ENCODE measurements at places on chromosomes 2 and 18.

GRCh38 chr2:41872646-41873045, 175.2 kb upstream of the PKDCC start:
- no peak for DNase-seq

DNA sequence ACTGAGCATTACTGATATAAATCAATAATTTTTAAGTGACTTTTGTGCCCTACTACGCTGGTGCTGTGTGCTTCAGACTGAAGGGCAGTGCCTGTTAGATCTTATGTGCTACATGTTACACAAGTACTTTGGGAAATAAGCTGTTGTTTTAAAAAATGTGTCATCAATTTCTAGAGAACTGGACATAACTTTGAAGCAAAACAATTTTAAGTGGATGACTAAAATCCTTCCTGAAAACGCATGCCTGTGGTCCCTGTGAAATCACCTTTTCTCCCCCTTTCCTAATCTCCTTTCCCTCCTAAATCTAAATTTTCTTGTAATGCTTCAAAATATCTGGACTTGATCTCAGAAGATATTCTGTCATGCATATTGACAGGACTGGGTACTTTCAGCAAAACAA, 7.1 kb upstream of the IL1RL1 start:
- no peak for DNase-seq

GRCh38 chr2:96107708-96108065, 8.7 kb downstream of the ADRA2B start:
- no peak for DNase-seq

GRCh38 chr2:86284401-86284841, 53.0 kb downstream of the REEP1 start:
- DNase-seq, result no peak

- no peak for DNase-seq
Observed at GRCh38 chr2:150211164-150211631, 276.3 kb downstream of the RND3 start.

- DNase-seq, result peak; percentile 55
Observed at GRCh38 chr2:231191896-231192872, 6.2 kb upstream of the ARMC9 start.

DNA sequence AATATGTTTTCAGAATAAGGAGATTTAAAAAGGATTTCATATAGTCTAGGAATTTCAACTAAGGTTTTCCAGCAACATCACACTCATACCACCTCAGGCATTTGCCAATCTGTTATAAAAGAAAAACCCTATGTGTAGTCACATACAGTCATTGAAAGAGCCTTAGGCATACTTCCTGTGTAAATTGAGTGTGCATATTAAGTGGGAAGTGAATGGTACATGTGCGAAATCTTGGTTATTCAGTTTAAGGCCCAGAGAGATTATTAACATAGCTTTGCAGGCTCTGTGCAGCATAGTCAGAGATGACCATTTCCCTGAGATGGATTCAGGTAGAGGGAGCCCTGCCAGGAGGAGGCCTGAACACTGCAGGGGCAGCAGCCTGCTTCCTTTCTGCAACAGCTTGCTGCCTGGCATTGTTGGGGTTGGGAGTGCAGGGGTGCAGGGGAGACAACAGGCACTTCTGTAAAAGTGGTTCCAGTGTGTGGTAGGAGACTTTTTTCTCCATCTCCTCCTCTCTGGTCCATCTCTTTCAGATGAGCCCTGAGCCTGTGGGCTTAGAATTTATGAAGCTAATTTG, 100.1 kb upstream of the OSR1 start:
- no peak for DNase-seq

GRCh38 chr18:5456577-5457461, 87.0 kb downstream of the EPB41L3 start:
- DNase-seq, result no peak

DNA sequence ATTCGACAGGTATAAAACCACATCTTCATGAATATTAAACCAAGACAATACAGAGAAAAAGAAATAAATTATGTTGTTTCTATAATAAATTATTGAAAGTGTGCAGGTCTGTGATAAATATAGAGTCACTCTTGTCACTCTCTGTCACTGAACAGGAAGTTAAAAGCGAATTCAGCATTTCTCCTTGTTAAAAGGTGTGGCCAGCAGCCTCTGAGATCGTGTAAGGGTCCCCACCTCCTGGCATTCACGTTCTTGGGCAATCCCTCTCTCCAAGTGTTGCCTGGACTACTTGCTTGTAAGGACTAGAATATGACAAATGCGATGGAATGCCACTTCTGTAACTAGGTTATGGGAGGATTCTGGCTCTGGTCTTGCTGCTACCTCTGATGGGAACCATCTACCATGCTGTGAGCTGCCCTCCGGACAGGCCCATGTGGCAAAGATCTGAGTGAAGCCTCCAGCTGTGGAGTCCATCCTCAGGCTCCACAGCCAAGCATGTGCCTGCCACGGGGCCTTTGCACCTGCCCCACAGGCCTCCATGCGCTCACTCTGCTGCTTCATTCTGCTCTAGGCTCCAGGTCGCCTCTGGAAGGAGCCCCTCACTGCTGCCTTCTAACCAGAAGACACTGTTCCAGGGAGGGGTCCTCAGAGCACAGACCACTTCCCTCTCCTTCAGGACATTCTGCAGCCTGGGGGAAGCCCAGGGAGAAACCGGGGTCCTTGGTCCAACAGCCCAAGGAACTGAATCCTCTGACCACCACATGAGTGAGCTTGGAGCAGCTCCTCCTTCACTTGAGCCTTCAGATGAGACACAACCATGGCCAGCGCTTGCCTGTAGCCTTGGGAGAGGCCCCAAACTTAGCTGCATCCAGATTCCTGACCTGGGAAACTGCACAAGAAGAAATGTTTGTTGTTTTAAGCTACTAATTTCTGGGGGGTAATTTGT, 202.9 kb upstream of the HDAC4 start:
- no peak for DNase-seq

DNA sequence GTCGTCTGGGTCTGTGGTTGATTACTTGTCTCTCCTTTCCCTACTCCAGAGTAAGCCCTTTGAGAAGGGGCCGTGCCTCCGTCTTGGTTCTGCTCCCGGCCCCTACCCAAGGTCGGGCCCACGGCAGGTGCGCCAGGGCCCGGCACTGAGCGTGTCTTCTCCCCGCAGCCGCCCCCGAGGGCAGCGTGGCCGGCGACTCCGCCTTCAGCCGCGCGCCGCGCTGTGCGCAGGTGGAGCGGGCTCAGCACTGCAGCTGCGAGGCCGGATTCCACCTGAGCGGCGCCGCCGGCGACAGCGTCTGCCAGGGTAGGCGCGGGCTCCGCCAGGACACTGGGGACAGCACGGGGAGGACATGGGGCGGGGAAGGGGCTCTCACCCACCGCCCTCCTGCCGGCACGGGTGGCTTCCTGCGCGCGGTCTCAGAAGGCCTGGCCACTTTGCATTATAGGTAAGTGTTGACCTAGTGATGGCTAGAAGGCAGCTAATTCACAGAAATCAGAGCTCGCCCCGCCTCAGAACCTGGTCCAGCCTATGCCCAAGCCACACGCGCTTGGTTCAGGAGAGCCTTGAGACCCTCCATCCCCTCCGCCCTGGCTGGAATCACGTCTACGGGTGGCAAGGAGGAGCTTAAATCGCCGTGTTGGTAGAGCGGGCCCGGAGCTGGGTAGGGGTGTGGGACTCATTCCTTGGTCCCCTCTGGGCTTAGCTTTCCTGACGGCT, 43.5 kb downstream of the FBLN7 start:
- no peak for DNase-seq

- no peak for DNase-seq
Observed at GRCh38 chr2:129058981-129059380, 740.3 kb upstream of the HS6ST1 start.

DNA sequence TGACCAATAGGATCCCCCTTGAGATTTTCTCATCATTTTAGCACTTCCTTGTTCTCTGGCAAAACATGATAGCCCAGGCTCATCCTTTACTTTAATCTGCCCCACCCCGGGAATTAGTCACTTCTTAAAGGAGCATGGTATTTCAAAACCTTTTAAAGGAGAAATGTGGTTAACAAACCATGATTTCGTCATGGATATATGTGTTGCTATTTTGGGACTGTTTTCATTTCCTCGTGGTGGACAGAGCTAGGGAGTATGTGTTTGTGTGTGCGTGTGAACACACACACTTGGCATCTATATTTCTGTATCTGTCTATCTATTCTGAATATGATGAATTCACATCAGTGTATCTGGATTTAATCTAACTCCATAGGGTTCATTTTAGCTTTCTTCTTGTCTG, 128.1 kb downstream of the BIRC6 start:
- DNase-seq, result no peak

DNA sequence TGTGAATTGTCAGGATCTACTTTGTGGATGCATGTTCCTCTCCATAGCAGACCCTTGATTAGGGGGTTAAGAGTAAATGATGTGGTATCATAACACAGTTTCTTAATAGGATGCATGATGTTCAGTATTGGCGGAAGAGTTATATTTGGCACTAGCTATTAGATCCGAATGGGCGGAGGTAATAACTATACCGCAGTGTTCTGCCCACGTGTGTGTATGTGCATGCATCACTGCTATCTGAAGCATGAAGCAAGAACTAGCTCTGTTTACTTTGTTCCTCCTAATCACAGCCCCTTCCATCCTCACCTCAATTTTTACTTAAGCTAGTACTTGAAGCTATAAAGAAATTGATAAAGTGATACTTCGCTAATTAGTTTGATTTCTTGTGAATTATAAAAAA, 159.6 kb upstream of the NOSTRIN start:
- no peak for DNase-seq

- DNase-seq, result no peak
Observed at GRCh38 chr18:74264303-74265020, 27.3 kb downstream of the CYB5A start.

DNA sequence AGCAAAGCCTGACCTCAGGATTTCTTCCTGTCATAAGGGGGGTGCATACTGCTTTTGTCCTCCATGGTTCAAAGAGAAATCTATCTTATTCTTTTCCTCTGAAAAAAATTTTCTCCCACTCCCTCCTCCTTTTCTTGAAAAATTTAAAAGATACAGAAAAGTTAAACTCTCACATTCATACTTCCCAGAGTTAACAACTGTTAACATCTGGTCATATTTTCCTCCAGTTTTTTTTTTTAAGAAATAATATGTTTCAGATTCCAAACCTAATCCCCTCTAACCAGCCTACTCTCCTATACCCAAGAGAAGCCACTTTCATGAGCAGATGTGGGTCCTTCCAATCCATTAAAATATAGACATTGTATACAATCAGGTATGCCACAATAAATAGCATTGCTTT, 378.9 kb upstream of the HNRNPA3 start:
- DNase-seq, result no peak

GRCh38 chr2:47323009-47323821, 79.7 kb upstream of the MSH2 start:
- DNase-seq, result peak; percentile 89

- DNase-seq, result no peak
Observed at GRCh38 chr2:43838560-43839267, at the start of the genes ABCG5 and ABCG8. Gene ABCG5 (minus strand): TSS chr2:43838839. CDS start chr2:43838679, 160 bp downstream. Gene ABCG8 (plus strand): TSS chr2:43838971. CDS start chr2:43839054, 83 bp downstream.

GRCh38 chr2:120883607-120884440, 148.2 kb downstream of the GLI2 start:
- DNase-seq, result no peak

DNA sequence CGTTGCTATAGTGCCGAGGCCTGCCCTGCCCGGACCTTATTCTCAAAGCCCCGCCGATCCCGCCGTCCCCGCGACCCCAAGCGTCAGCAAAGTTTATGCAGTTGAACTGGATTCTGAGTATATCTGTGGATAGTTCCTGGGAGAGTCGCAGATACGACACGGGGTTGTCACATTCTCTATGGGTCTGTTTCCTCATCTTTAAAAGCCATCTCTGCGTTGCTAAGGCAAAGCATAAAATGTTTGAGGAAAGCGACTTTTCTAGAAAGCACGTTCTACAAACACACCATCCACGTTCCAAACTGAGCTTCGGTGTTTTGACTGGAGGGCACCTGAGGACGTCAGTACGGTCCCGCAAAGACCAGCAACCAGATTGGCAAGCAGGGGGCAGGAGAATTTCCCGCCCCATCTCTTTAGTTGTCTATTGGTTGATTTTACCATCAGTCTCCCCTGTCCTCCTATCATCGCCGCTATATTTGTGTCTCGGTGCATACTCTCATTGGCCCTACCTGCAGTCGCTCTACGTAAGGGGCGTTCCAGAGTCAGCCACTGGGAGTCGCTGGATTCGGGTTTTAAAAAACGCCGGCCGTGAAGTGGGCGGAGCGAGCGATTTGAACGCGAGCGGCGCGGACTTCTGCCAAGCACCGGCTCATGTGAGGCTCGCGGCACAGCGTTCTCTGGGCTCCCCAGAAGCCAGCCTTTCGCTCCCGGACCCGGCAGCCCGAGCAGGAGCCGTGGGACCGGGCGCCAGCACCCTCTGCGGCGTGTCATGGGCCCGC, at the start of gene CENPA:
TSS of gene CENPA (plus strand) at position 626 of the 776 bp plus-strand sequence. CDS start at position 767, 141 bp downstream.
- DNase-seq, result peak; percentile 92

- no peak for DNase-seq
Observed at GRCh38 chr2:26572591-26572990, 68.6 kb downstream of the CIB4 start.

DNA sequence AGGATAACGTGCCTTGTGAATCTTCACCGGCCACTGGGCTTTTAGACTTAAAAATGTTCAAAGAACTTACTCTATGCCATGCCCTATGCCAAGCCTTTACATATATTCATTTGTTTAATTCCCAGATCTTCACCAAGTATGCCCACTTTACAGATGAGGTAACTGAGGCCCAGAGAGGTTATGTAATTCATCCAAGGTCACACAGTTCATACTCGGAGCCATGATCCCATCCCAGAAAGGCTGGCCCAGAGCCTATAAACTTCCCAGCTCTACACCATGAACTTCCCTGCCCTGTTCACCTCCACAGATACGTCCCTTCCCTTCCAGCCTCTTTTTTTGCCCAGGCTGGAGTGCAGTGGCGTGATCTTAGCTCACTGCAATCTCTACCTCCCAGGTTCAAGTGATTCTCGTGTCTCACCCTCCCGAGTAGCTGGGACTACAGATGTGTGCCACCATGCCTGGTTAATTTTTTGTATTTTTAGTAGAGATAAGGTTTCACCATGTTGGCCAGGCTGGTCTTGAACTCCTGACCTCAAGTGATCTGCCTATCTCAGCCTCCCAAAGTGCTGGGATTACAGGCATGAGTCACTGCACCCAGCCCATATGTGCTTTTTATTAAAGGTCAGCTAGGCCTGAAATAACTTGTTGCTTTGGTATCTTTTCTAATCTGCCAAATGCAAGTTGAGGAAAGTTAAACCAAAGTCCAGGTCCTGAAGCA, 44.1 kb downstream of the MTHFD2 start:
- no peak for DNase-seq

Data from neural crest cell (in vitro differentiated cells).